ENCODE measurements at places on chromosomes 12 and 14.

- peak; percentile 3 for DNase-seq
Observed at GRCh38 chr12:84159260-84159659, 753.3 kb downstream of the SLC6A15 start.

GRCh38 chr12:6695313-6696045 is 5.1 kb downstream of the PIANP start:
- no peak for DNase-seq

DNA sequence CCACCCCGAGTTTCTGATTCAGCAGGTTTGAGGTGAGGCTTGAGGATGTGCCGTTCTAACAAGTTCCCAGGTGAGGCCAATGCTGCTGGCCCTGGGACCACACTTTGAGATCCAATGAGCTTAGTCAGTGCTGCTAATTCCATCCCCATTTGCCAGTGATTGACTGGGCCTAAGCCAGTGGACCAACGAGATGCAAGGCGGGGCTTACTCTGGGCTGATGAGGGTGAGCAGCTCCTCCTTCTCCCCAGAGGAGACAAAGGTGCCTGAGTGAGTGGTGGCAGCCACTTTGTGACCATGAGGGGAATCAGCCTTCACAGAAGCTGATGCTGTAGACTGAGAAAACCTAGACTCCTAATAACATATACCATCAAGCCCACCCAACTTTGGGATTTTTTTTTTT is 23.1 kb upstream of the HNF1A start:
- no peak for DNase-seq

- DNase-seq, result peak; percentile 38
Observed at GRCh38 chr12:43736927-43737440, 21.6 kb downstream of the PUS7L start.

- DNase-seq, result no peak
Observed at GRCh38 chr12:11819643-11820042, 170.2 kb downstream of the ETV6 start.

DNA sequence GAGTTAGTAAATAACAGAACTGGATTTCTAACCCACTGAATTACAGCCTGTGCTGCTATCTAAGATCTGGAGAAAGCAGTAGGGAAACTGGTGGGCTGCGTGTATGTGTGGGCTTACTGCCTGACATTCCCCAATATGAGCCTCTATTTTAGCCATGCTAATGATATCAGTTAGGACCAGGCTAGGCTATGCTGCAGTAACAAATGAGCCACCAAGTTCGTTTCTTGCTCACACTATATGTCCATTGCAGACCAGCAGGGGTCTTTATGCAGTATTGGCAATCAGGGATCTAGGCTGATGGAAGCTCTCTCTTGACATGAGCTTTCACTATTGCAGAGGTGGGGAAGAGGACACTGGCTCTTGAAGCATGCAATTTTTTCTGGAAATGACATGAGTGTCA is 40.4 kb downstream of the FOS start:
- DNase-seq, result no peak

GRCh38 chr12:112168561-112168971 is 43.2 kb downstream of the TRAFD1 start:
- DNase-seq, result no peak

Measured in HAP-1 (cell line).